Stimulated activated CD8-positive, alpha-beta memory T cell treated with anti-CD3 and anti-CD28 coated beads, Interleukin-2, amount 100 ng/mL, for 1 hour (primary cell): ENCODE measurements at places on chromosomes 11 and 22.

DNA sequence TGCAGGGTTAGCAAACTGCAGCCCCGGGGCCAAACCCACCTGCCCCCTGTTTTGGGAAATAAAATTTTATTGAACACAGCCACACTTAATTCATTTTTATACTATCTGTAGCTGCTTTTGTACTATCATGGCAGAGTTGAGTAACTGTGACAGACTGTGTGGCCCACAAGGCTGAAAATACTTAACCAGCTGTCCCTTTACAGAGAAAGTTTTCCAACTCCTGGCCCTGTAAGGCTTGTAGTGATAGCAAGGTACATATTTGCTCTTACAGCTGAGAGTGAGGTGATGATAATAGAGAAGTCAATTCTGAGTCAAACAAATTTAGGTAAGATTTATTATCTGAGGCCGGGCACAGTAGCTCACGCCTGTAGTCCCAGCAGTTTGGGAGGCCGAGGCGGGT is 87.4 kb upstream of the SLC6A5 start:
- DNase-seq = no peak

GRCh38 chr22:32232191-32232830 is 22.8 kb downstream of the SLC5A4 start:
- DNase-seq = no peak

GRCh38 chr22:22786301-22787115 is 101.1 kb upstream of the IGLL5 start:
- no peak for DNase-seq

DNA sequence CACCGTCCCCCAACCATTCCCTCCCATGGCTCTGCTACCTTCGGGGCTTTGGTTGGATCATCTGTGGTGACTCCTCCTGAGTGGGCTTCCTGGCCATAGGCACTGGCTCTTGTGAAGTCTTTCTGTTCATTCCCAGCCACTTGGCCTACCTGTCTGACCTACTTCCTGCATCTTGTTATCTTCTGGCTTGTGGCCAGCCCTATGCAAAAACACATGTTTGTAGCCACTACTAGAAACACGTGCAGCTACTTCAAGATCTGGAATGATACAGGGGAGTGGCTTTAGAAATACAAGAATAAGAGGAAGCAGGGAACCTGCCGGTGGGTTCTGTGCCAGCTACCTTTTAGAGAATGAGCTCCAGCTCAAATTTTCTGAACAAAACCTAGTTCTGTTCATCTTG is 20.9 kb downstream of the RCOR2 start:
- no peak for DNase-seq

- DNase-seq = no peak
Measured at GRCh38 chr11:75151346-75152047, 590 bp downstream of the SLCO2B1 start.

DNA sequence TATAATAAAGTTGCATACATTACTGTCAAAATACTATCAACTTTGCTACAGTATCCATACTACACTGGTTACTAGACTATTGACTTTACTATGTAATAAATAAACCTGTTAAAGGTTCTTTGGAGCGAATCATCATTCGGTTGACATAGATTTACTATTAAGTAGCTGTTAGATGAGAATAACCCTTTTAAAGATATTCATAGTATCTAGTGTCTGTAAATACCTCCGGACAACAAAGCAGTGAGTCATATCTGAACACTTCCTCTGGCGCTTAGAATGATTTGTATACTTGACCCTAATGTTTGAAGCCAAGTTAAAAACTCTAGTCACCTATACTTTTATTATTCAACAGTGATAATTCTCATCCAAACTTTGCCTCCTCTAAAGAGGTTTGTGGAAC is 84.7 kb downstream of the MSANTD4 start:
- no peak for DNase-seq

- no peak for DNase-seq
Measured at GRCh38 chr11:80862011-80862410, 1421.2 kb upstream of the TENM4 start.

- no peak for DNase-seq
Measured at GRCh38 chr22:42869888-42870480, 12.9 kb upstream of the ARFGAP3 start.

GRCh38 chr11:58963551-58964104 is 24.3 kb downstream of the GLYATL1 start:
- DNase-seq = no peak

DNA sequence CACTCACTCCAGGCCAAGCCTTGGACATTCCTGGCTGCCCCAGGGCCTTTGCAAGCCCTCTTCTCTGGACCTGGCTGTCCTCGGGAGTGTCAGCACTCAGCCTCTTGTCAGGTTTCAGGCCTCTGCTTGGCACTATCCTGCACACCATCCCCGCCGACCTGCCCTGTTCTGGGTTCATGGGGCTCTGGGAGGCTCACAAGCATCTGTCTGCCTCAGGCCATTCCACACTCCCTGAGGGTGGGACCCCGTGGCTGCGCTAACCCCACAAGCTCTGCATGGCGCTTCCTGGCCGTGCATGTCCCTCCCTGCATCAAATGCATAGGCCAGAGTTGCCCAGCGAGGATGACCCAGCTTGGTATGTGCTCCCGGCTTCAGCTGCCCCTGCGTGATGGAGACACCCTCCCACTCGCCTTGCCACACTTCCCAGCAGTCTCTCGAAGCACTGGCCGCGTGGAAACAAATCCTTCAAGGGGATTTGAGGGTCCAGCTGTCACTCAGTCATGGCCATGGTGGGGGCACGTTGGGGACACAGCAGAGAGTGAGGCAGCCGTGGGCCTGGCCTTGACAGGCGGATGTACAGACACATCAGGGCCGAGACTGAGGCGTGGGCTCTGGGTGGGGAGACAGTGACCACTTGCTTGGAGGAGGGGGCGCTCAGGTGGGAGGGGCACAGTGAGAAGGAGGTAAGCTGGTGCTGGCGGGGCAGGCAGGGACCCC is 87.3 kb downstream of the KCNQ1 start:
- no peak for DNase-seq

DNA sequence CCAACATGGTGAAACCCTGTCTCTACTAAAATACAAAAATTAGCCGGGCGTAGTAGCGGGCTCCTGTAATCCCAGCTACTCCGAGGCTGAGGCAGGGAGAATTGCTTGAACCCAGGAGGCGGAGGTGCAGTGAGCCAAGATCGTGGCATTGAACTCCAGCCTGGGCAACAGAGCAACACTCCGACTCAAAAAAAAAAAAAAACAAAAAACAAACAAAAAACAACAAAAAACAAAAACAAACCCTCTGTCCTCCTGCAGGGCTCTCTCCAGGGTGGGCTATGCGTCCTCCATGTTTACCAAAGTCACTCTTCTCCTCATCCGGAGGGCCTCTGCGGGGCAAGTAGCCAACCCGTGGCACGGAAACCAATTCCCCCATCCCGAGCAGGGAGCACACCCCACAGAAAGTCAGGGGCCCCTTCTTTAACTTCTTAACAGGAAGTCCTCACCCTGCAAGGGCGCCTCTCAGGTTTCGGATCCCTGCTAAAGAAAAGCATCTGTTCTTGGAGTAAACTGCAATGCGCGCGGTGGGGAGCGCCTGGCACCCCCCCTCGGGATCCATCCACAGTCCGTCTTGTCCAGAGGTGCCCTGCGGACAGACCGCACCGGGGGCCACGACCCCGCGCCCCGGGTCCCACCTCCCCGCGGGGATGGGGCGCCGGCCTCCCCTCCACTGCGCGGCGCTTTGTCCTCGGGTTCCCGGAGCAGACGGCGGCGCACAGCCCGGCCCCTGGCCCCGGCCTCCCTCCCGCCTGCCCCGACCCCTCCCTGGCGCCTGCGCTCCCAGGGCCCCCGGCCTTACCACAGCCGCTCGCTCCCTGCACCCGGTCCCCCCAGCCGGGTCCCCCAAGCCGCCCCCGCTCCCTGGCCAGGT is 712 bp downstream of the CERK start:
- peak; percentile 15 for DNase-seq

- DNase-seq = no peak
Measured at GRCh38 chr11:110000031-110000502, 93.1 kb upstream of the ZC3H12C start.

GRCh38 chr11:128052912-128053641 is 534.3 kb downstream of the ETS1 start:
- DNase-seq = no peak

GRCh38 chr11:131944736-131945135 is 574.3 kb downstream of the NTM start:
- no peak for DNase-seq

GRCh38 chr11:1779034-1779805 is 15.5 kb upstream of the CTSD start:
- DNase-seq = no peak

DNA sequence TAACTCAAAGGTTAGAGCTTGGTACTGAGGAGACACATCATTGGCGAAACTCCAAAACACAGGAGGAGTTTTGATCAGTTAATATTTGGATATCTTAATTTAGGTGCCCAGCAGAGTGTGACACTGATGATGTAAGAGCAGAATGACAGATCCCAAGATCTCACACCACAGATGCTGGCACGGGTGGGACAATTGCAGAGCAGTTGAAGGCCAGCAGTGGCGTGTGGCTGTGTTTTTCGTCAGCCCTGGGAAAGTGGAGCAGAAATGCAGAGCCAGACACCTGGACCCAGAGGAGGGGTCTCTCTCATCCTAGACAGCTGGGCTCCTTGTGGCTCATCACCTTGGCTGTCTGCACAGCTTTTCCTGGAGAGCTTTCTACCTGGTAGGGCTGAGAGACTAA is 59.7 kb upstream of the CTTN start:
- DNase-seq = no peak

DNA sequence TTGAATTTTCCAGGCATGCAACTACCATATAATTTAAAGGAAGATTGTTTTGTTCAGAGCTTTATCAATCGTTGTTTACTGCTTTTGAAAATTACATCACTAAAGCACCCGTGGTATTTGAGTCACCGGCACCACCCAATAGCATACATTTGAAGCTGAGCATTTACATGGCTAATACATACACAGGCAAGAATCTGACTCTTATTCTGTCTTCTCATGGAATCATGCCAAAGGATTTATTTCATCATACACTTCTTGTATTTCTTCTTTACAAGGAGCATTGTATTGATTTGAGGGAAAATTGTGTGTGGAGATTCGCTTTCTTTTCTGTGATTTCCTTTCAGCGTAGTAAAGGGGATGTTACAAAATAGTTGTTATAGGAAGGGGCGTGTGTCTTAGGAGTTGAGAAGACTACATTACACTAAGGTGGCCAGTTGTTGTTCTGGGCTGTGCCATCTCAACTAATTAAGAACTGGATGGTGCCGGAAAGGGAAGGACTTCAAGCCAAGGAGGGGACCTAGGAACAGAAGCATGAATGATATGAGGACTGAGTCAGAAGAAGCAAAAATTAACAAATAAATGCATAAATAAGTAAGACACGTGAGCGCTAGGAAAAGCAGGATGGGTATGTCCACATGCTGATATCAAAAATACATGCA is 12.9 kb upstream of the CD3E start:
- no peak for DNase-seq

DNA sequence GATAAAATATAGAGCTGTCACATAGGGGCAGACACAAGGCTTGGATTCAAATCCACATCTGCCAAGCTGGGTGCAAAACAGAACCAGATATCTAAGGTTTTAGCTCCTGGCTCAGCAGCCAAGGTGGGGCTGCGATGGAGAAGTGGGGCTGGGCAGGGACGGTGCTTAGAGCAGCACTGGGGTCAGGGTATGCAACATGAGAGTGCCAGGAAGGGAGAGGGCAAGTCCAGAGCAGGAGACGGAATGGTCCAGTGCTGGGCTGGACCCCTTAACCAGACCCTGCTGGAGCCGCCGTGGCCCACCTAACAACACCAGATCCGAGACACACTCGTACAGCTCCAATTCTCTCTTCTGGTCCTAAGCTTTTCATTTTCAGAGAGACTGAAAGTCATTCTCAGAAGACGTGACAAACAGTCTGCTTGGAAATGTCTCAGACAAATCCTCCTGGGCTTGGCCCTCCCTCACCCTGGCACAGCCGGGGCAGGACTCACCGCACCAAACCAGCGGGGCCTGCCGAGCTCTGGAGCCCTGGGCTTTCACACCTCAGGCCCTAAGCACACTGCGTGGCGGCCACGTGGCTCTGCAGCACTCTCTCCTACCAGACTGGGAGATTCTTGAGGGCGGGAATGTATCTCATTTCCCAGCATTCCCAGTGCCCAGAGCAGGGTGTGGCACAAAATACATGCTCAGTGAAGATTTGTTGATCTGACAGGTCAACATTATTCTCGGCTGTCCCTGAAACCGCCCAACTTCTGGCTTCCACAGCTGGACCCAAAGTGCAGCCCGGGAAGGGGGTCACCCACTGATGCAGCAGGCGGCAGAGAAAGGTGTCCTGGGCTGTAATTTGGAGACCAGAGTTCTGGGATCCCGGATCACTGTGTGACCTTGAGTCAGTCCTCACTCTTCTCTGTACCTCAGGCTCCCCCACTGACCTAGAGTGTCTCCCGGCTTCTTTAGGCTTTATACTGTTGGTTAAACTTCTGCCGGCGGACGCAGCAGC is 11.6 kb downstream of the LRRC32 start:
- DNase-seq = no peak

DNA sequence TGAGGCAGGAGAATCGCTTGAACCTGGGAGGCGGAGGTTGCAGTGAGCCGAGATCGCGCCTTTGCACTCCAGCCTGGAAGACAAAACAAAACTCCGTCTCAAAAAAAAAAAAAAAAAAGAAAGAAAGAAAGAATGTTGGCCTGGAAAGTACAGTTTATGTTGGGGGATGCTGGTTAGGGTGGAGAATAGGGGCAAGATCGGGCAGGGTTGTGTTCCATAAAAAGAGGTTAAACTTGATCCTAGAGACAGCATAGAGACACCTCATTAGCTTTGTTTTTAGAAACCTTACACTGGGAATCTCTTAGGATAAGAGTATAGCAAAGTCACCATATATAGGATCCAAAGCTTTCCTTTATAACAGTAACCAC is 1.9 kb upstream of the FTH1 start:
- no peak for DNase-seq

GRCh38 chr11:128493570-128493965 is 93.8 kb downstream of the ETS1 start:
- no peak for DNase-seq

DNA sequence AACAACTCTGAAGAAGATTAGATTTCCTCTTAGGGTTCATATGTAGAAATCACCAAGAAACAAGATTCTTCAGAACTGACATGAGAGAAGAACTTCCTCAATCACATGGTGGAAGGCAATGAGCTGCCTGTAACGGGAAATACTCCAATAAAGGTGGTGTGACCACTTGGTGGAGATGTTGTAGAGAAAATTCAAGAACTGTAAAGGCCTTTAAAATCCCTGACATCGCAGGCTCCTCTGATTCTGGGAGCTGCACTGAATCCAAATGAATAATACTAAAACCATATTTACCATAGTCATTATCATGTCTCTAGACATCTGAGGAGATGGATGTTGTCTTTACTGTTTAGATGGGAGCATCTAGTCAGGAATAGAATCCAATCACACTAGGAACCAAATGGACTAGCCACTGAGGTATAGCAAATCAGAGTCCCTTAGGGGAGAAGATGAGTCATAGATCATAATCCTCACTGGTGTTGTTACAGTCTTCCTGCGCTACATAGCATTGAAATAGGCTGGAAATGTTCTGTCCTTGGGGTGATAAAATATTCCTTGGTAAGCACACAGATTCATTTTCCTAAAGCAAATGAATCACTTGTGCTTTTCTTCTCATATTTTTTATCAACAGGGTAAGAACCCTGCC is 321.6 kb upstream of the TENM4 start:
- DNase-seq = no peak
